CD4-positive, alpha-beta T cell treated with Interleukin-1 beta for 1 hour (primary cell): ENCODE measurements at places on chromosomes 1 and 21.

DNA sequence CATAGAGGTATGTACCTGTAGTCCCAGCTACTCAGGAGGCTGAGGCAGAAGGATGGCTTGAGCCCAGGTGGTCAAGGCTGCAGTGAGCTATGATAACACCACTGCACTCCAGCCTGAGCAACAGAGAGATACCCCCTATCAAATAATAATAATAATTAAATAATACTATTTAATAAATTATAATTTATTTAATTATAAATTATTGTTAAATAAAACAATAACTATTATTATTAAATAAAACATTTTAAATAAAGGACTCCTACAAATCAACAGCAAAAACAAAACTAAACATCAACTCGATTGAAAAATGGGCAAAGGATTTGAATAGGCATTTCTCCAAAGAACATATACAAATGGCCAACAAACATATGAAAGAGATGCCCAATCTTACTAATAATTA is 65.8 kb upstream of the TBX15 start:
- no peak for DNase-seq

DNA sequence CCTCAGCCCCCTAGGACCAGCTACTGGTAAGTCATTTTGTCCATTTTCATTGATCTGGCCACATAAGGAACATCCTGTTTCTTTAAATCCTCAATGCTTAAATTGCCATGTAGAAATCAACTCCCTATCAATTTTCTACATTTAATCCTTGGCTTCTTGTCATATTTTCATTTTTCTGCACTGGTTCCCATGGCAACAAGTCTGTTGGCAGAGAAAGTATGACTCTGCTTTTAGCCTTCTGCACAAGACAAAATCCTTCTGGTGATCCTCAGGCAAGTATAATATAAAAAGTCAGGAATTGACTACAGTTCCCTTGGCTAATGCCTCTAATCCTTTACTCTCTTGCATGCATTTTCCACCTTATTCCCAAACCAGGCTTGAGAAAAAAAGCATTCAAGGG is 65.0 kb downstream of the LRRC40 start:
- DNase-seq = no peak

GRCh38 chr1:154212083-154212482 is 6.0 kb upstream of the CFAP141 start:
- no peak for DNase-seq

- no peak for DNase-seq
Observed at GRCh38 chr1:30816211-30817076, 58.9 kb upstream of the LAPTM5 start.

DNA sequence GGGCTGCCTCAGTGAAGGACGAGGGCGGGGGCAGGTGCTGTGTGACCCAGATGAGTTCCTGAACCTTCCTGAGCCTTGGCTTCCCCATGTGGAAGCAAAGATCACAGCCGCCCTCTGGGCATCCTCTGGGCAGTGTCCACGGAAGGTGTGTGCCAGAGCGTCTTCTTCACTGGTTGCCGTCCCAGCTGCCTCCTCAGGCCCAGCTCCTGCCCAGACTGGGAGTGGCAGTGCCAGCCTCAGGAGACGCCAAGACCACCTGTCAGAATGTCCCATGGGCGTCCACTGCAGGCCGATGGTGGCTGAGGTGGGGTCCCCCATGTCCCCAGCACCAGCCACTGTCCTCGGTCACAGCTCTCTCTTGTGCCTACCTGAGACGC is 10.2 kb downstream of the ARHGEF16 start:
- no peak for DNase-seq

DNA sequence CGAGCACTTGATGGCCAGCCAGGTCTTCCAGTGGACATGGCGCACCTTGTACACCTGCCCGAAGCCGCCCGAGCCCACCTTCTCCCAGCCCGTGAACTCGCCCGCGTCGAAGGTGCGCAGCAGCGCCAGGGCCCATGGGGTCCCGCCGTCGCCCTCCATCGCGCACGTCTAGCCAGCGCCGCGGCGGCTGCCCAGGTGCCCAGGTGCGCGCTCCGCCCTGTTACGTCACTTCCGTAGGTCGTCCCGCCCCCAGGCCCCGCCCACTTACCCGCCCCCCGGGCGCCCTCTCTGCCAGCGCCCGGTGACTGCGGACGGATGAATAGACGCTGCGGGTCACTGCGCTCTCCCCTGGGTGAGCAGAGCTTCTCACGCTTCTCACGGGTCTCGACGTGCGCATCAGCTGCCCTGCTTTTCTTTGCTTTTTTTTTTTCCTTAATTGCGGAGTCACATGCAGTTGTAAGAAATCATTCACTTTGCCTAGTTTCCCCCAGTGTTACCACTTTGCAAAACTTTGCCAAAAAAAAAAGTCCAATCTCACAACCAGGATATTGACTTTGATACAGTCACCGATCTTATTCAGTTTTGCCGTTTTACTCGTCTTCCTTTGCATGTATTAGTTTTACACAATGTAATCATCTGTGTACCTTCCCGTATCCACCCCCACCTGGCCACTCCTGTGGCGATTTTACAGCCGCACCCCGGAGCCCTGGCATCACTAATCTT is at the start of gene RIPK4:
Gene RIPK4, minus strand, starts transcription at position 170 of the 723 bp plus-strand sequence. Its CDS starts 11 bp downstream, at position 159.
- peak; percentile 56 for DNase-seq

GRCh38 chr1:179046808-179047635 is 21.3 kb downstream of the FAM20B start:
- no peak for DNase-seq

- DNase-seq = no peak
Observed at GRCh38 chr1:91806769-91807700, 78.9 kb downstream of the TGFBR3 start.

DNA sequence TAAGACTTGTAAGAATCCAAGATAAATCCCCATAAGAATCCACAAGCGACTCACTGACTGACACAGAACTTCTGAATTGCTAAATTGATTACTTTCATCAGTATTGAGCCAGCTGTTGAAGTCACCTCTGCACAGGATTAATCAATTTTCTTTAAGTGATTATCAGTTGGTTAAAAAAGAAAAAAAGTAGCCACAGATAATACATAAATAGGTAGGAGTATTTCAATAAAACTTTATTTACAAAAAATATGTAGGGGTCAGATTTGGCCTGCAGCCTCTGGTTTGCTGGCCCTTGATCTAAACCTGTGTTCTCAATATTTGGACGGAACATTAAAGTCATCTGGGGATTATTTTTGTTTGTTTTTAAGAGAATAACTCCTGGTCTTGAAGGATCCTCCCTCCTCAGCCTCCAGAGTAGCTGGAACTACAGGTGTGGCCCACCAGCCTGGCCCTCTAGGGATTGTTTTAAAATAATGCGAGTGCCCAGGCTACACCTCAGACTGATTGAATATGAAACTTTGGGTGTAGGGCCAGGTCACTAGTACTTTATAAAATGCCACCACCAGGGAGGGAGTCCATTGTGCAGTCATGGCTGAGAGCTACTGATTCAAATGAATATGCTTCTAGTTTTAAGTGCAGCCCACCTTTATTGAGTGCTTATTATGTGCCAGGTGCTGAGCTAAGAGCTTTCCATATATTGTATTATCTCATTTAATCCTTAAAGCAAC is 6.8 kb upstream of the TMEM183A start:
- DNase-seq = no peak

GRCh38 chr1:8349961-8350360 is 32.0 kb downstream of the SLC45A1 start:
- no peak for DNase-seq

- DNase-seq = peak; percentile 34
Observed at GRCh38 chr1:150233359-150234308, 2.3 kb downstream of the ANP32E start.

DNA sequence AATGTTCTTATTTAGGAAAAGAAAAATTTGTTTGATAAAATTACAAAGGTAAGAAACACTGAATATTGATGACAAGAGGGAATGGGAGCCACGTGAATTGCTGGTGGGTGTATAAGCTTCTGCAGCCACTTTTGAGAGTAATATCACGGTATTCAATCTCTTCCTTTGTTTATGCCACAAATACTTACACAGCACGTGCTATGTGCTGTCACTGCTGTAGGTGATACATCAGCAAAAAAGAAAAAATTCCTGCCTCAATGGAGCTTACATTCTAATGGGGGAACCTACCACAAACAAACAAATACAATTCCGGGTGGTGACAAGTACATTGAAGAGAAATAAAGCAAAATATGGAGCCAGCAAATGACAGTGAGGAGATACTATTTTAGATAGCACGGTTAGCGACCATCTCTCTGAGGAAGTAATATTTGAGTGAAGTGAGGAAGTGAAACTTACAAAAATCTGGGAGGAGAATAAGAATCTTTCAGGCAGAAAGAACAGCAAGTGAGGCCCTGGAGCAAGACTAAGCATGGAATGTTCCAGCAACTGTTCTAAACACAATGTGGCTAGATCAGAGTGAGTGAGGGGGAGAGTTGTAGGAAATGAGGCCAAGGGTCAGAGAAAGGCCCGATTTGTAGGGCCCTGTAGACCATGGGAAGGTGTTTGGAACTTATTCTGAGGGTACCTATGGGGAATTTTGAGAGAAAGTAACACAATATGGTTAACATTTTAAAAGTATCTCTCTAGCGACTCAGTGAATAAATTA is 2.6 kb upstream of the FCRLB start:
- DNase-seq = no peak

- no peak for DNase-seq
Observed at GRCh38 chr1:31366796-31367195, 6.1 kb downstream of the FABP3 start.

DNA sequence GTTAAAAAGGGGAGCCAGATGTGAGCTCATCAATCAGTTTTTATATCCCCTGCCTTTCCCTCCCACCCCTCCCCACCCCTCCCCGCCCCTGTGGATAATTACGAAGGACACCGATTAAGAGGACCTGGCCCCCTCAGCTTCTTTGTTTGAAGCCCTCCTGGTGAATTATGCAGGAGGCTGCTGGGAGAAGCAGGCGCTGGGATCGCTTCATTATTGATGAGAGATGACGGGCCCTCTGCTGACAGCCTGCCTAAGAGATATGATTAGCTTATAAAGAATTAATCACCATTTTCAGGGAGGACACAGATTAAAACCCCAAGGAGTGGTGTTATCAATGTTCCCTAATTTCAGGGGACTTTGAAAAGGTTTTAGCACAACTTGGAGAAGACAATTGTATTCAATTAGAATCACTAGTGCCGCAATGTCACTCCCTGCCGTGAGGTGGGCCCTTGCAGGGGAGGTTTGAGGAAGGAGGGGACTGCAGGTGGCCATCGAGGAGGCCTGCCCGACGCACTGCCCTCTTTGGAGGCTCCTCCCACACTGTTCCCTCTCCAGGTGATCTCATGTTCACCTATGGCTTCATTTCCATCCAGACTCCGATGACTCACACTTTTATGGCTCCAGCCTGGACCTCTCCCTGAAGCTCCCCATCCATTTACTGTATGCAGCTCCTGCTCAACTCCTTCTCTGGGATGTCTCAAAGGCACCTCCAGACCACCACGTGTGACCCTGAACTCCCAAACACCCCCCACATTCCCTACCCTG is 67.0 kb upstream of the KLHDC7A start:
- no peak for DNase-seq

DNA sequence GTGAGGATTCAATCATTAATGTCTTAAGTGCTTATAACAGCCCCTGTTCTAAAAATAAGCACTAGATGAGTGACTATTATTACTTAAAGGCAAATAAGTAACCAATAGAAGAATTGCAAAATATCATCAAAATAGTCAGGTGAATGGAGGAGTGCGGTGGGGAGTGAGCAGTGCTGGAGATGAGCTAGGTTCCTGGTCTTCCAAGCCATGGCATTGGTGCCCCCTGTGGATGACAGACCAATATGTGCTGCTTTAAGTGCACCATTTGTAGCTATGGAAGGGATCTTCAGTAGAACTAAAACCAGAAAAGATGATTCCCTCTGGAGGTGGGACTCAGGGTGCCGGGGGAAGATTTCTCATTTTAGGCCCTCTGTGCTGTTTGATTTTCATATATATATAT is 46.1 kb upstream of the SLC30A1 start:
- DNase-seq = peak; percentile 48
